NT2/D1 (cell line): ENCODE measurements at places on chromosomes 11 and 22.

DNA sequence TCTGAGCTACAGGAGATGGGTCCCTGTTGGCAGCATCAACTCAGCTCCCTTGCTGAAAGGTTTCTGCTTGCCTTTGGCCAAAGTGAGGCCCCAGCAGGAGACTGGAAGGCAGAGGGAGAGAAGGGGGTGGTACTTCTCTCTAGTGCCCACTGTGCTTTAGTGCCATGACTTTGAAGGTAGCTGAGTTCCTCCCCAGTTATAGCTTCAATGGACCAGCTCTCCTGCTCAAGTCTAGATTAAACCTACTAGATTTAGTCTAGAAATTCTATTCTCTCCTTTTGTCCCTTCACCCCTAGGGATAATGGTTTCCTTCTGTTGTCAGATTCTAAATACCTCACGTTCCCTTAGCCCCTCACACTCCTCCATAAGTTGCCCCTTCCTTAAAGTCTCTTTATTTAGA lies 119.2 kb downstream of the TIMP3 start:
- DNase-seq: no peak

- no peak for DNase-seq
These were observed 261.5 kb downstream of the LARGE1 start for GRCh38 chr22:33658775-33659174.

DNA sequence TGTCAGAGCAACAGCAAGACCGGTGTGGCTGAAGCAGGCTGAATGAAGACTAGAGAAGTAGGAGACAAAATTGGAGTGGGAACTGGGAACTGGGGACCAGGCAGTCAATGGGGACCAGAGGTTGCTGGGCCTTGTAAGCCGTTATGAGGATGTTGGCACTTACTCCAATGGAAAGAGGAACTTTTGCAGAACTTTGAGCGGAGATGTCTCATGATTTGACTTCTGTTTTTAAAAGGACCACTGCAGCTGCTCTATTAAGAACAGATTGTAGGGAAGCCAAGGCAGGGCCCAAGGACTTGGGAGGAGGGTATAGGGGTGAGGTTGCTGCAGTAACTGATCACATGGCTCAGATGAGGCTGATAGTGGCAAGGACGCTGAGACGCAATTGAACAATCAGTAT lies 34.2 kb downstream of the IL18 start:
- DNase-seq: no peak

DNA sequence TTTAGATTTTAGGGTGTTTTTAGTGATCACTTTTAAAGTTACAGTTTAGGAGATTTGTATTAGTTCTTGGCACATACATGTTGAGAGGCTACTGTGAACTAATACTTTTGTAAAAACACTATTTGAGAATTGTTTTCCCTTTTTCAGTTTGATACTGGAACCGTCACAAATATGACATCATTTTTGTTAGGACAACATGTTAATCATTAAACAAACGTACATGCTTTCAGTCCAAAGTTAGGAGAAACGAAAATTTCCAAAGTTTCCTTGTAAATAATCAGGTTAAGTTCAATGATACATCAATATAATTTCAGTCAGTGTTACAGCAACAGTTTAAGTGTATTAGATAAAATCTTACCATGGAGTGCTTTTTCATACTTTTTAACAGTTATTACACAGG lies 53.1 kb downstream of the SPECC1L start:
- DNase-seq: no peak

DNA sequence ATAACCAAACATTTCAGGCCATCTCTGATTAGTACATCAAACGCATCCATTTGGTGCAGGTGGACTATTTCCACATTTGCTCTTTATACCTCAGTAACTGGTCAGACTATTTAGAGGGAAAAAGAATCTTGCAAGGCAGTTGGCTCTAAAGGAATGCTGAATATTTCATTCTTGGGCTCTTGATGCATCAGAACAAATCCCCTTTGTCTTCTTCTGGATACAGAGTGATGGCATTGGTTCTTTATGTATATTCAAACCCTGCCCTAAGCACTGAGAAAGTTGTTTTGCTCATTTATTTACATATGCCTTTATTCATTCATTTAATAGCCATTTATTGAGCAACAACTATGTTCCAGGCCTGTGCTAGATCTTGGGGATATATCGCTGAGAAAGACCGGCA lies 31.1 kb upstream of the RAB30 start:
- no peak for DNase-seq

DNA sequence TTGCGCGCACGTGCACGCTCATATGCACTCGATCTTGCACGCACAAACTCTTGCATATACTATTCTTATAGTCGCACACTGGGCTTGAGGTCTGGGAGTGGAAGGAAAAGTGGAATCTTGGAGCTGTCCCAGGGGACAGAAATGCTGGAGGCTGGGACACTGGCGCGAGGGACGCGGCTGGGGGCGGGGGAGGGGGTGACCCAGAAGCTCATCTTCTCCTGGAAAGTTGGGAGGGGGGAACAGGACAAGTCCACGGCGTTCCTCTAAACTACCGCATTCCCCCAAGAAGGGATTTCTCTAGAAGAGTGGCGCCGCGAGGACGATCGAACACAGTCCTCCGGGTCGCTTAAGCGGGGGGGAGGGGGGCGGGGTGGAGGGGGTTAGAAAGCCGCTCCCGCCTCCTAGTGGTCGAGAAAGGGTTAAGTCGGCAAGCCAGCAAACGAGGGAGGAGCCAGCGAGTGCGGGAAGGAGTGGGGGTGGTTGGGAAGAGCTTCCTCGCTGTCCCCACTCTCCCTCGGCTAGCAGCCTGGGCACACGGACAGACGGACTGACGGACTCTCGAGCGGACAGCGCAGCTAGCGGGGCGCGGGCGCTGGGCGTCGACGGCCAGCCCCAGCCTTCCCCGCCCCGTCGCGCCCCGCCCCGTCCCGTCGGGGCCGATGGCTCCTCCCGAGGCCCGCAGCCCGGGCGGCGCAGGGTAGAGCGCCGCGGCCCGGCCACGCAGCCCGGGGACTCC lies at the start of gene RTN4RL2:
RTN4RL2 (plus strand) TSS at position 507 of the 736 bp plus-strand sequence. CDS start 338 bp downstream, outside the sequence.
- DNase-seq: no peak

- DNase-seq: no peak
These were observed 1.1 kb downstream of the FAT3 start for GRCh38 chr11:92225568-92226330.

DNA sequence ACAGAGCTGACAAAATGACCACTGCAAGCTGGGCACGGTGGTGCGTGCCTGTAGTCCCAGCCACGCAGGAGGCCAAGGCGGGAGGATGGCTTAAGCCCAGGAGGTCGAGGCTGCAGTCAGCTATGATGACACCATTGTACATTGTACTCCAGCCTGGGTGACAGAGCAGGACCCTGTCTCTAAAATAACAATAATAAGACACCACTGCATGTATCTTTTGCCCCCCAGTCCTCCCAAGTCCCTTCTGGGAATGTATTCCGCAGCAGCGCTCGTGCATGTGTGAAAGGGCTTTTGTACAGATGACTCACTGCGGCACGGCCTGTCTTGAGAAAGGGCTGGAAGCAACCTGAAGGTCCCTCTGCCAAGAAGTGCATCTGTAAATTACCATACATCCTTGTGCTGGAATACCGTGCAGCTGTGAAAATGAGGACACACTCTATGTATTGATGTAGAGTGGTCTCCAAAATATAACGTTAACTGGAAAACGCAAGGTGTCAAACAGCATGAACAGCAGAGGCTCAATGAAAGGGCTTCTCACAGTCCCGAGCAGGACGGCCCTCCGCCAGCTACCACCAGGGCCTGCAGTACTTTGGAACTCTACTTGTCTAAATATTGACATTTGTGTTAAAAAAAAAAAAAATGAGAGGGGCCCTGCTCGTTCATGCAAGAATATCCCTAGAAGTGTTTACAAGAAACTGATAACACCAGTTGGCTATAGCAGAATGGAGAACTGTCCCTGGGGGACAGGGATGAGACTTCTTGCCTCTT lies 9.0 kb upstream of the CDC42EP2 start:
- no peak for DNase-seq

DNA sequence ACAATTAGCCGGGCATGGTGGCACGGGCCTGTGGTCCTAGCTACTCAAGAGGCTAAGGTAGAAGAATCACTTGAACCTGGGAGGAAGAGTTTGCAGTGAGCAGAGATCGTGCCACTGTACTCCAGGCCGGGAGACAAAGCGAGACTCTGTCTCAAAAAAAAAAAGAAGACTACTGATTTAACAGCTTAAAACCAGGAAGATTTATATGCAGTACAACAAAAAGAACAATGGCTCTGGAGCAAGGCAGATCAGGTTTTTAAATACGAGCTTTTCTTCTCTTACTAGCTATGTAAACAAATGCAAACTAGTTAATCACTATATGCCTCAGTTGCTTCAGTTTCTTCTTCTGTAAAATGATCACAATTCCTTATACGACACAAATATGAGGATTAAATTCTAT lies 6.9 kb downstream of the FAM168A start:
- DNase-seq: no peak

GRCh38 chr11:96197801-96198701 lies 144.9 kb downstream of the MAML2 start:
- DNase-seq: no peak

GRCh38 chr11:13338019-13338426 lies 60.4 kb downstream of the BMAL1 start:
- DNase-seq: no peak

DNA sequence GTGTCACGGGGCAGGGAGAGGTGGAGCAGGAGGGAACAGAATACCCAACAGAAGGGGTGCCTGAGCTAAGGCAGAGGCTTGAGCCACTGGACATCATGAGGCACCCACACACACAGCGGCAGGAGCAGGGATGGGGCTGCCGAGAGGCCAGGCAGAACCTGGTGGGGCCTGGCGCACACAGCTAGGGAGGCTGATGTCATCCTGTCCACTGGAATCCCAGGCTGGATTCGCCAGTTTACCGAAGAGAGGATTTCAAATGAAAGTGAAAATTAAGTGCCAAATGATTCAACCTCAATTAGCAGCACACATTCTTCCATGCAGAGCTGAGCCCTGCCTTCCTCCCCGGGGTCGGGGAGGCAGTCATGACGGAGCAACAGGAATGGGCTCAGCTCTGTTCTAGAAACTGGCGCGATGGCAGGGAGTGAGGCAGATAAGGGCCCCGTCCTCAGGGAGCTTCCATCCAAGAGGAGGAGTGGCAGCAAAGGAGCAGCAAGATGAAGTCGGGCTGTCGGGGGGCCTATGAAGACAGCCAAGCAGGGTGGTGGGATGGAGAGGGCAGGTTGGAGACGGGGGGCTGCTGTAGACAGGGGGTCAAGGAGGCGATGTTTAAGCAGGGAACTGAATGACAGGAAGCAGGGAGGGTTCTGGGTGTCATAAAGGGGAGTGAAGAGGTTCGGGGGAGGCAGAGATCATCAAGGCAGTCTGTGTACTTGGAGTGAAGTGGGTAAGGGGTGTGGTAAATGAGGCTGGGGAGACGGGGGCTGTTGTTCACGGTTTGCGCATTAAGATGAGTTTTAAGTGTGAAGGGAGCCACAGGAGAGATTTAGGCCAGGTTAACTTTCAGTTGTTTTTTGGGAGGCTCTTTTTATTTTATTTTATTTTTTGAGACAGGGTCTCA lies 6.4 kb downstream of the RAC2 start:
- DNase-seq: no peak

- DNase-seq: no peak
These were observed 864.2 kb downstream of the FAM181B start for GRCh38 chr11:81869351-81870065.

DNA sequence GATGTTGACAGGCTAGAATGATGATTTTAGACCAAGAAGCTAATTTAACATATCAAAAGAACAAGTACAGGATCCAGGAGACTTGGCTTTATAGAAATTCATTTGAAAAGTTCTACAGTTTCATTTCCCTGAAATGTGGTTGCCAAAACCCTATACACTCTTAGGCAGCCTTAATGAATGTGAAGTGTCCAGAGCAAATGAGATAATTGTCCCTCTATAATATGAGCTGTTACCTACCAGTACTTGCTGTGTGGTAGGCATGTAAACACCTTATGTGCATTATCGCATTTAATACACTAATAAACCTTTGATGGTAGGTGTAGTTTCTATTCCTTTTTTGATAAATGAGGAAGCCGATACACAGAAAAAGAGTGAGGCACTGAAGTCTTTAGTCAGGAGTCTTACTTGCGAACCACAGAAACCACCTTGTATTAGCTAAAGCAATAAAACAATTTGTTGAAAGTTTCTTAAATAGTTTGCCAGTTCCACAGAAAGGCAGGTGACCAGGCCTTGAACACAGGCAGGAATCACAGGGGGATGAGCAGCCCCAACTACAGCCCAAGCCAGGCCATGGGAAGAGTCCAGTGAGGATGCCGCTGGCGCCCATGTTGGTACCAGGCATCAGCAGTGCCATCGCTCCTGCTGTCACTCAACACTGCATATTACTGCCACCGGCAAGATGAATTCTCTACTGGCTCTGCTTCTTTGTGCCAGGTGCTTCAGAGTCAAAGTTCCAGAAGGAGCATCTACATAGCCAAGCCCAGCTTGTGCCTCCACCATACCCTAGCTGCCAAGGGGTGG lies 81.7 kb downstream of the SWAP70 start:
- DNase-seq: no peak

DNA sequence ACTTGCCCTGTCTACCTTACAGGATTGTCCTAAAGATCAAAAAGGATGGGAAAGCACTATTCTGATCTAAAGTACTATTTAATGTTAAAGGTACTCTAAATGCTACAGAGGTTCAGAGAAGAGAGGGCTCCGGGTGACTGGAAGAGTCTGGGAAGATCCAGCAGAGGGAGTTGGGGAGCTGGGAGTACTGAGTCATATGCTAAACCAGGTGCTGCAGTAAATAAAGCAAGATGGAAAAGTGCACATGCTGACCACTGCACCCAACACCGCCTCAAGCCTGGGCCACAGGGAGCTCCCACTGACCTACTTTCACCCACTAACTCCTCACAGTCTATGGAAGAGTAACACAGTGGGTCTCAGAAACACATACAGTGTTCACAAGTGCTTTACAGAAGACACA lies 49.3 kb downstream of the WT1 start:
- peak; percentile 18 for DNase-seq

- DNase-seq: no peak
These were observed 1.4 kb downstream of the ZC3H12C start for GRCh38 chr11:110094298-110095285.

GRCh38 chr11:1829039-1829820 lies 5.6 kb upstream of the SYT8 start:
- DNase-seq: no peak

- DNase-seq: no peak
These were observed 109.7 kb downstream of the DCDC1 start for GRCh38 chr11:31259797-31260196.

- no peak for DNase-seq
These were observed 14.1 kb upstream of the IL2RB start for GRCh38 chr22:37163575-37164504.

DNA sequence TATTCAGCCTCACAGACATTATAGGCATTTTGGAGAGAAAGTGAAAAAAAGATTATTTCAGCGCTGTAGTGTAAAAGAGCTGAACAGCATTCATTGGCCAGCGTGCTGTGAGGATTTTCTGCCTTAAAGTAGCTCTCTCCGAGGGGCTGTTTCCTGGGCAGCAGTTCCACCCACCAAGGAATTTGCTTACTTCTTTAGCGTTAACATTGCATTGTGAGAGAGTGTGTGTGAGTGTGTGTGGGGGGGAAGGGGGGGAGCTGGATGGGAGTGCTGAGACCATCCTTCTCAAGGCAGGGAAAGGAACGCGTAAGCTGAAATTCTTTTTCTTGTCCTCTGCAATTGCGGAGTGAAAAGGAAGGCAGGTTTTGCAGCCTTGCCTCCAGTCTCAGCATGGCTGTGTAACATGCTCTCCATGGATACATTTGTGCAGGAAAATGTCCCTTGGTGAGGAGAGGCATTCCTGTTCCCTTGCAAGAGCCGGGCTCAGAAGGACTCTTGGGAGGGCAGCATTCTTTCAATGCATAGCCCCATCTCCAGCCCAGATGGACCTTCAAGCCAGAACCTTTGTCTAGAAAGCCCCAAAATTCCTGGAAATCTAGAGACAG lies 159.9 kb upstream of the NAV2 start:
- no peak for DNase-seq
